ENCODE measurements at places on chromosomes 3 and 15.

- DNase-seq = no peak
These were observed 82.9 kb downstream of the EOMES start for GRCh38 chr3:27639271-27639670.

DNA sequence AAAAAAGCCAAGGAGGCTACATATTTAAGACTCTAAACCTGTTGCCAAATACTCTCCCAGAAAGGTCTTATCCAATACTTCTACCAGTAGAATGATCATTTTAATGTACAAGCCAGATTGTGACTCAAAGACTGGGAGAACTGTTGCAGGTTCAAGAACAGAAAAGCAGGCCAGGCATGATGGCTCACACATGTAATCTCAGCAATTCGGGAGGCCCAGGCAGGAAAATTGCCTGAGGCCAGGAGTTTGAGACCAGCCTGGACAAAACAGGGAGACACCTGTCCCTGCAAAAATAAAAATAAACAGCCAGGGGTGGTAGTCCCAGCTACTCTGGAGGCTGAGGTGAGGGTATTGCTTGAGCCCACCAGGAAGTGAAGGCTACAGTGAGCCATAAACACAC is 17.8 kb upstream of the THUMPD3 start:
- no peak for DNase-seq

DNA sequence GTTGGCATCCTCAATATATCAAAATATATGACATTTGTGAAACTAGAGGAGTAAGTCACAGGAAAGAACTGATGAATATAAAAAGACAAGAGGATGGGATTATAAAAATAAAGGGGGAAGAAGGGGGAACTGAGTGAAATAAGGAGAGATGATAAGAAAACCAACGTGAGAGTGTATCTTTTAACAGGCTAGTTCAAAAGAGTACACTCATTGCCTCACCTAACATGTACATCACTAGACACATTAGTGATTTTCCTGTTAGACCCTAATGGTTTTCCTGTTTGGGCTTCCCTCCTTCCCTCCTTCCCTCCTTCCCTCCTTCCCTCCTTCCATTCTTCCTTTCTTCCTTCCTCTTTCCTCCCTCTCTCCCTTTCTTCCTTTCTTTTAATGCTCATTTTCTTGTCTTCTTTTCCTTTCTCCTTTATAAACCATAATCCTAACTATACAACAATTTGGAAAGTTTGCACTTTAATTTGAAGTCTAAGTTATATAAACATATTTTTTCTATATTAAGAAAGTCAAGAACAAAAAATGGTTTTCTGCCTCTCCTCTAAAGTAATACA is 35.8 kb downstream of the FSIP1 start:
- no peak for DNase-seq

GRCh38 chr3:48595075-48595525 is at the start of gene COL7A1:
COL7A1 (minus strand) TSS chr3:48595329; CDS start chr3:48595159, 170 bp downstream.
- DNase-seq = no peak

DNA sequence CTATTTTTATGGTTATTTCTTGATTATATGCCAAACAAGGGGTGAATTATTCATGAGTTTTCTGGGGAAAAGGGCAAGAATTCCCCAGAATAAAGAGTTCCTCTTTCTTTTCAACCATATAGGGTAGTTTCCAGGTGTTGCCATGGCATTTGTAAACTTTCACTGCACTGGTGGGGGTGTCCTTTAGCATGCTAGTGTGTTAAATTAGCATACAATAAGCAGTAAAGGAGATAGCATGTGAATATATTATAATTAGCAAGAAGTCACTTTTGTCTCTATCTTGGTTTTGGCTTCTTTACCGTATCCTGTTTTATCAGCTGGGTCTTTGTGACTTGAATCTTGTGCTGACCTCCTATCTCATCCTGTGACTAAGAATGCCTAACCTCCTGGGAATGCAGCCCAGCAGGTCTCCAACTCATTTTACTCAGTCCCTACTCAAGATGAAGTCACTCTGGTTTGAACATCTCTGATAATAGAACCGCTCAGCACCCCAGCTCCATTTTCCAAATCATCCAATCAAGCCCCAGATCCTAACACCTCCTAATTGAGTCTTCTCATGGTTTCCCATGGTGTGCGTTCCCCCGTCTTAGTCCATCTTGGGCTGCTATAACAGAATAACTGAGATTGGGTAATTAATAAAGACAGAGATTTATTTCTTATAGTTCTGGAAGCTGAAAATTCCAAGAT is 3.4 kb upstream of the SELENOT start:
- DNase-seq = peak; percentile 79

GRCh38 chr3:61839256-61839655 is 277.9 kb downstream of the PTPRG start:
- no peak for DNase-seq

- no peak for DNase-seq
These were observed 159.9 kb downstream of the OSBPL10 start for GRCh38 chr3:31821118-31821517.

- no peak for DNase-seq
These were observed 521.1 kb downstream of the PLOD2 start for GRCh38 chr3:145639875-145640274.

GRCh38 chr3:39542588-39542988 is 75.1 kb downstream of the MOBP start:
- DNase-seq = no peak

GRCh38 chr3:157093096-157093495 is 66.9 kb downstream of the CCNL1 start:
- DNase-seq = no peak

- DNase-seq = no peak
These were observed 61.6 kb downstream of the DCBLD2 start for GRCh38 chr3:98839846-98840245.

GRCh38 chr3:155080692-155081091 is 573 bp downstream of the MME start:
- no peak for DNase-seq

DNA sequence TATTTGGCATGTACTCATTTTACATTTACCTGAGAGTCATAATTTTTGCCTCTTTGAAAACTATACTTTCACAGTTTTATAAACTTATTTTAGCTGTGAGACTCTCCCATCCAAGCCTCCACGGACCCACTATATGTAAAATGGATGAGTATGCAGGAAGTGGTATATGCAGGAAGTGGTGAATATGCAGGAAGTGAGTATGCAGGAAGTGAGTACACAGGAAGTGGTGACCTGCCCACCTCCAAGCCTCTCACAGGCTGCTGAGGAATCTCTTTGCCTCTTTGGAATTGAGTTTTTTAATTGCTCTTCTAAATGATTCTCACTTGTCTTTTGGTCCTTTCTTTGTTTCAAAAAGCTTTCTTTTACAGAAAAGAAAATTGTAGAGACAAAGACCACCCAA is 85.2 kb downstream of the KBTBD8 start:
- no peak for DNase-seq

DNA sequence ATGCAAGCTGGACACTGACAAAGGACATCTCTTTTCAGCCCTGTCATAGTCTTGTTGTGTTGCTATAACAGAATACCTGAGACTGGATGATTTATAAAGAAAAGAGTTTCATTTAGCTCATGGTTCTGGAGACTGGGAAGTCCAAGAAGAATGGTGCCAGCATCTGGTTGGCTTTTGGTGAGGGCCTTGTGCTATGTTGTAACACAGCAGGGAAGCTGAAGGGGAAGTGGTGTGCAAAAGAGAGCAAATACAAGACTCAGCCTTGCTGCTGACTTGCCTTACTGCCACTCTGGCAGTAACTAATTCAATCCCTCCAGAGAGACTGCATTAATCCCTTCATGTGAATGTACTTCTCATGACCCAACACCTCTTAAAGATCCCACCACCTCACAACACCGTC is 356.3 kb upstream of the PROK2 start:
- peak; percentile 17 for DNase-seq

DNA sequence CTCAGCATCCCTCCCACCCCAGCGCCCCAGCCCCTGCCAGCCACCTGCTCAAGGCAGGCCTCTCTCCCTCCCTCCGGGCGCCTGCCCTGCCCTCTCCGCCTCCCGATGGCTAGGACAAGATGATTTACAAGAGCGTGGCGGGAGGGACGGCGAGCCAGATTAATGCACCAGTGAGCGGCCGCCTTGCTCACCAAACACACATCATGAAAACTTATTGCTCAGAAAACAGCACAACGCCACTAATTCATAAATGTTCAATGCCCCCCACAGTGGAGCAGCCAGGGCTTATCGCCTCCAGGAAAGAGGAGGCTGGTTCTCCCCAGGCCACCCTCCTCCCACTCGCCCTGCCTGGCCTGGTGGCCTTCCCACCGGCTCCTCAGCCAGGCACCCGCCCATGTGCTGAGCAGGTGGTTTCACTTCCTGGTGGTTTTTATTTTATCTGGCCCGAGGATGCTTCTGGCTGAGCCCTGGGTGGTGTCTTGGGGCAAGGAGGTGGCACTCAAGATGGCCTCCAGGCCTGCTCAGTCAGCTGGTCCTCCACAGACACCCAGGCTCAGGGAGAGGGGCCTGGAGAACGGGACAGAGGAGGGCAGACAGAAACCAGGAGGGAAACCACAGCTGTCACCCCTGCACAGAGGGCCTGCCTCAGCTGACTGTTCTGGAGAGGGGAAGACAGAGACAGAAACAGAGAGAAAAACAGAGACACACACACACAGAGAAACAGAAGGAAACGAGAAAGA is 284.9 kb downstream of the UACA start:
- peak; percentile 47 for DNase-seq

- peak; percentile 12 for DNase-seq
These were observed 793 bp downstream of the SLC30A4 start for GRCh38 chr15:45521596-45522327.

DNA sequence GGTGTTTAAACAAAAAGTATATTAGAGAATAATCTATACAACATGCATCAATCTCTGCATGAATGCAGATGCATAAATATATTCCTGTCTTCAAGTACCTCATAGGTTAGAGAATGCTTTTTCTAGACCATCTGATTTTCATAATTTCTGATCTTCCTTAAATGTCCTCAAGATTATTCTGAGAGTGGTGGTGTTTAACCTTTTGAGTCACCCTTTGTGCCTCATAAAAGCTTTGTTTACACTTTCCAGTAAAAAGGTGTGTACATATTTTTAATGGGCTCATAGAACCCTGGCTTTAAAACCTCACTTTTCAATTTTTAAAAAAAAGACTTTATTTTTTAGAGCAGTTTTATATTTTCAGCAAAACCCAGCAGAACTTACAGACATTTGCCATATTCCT is 41.0 kb upstream of the ABHD10 start:
- no peak for DNase-seq

DNA sequence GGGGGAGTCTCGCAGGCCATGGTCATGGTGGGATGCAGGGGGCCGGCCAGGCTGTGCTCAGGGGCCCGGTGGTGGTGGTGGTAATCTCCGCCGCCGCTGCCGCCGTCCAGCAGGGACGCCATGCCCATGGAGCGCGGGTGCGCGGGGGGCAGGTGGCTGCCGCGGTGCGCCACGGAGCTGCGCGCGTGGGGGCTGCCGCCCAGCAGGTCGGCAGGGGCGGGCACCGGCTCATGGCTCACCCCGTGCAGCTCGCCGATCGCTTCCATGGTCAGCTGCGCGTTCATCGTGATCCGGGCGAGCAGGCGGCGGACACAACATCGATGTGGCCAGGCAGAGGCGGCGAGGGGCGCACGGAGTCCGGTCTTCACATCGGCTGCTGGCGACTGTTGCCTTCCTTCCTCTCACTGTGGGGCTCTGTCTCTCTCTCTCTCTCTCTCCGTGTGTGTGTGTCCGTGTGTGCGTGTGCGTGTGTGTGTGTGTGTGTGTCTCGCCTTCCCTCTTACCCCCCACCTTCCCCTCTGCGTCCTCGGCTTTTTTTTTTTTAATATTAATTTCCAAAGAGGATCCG is 451 bp downstream of the ONECUT1 start:
- no peak for DNase-seq

DNA sequence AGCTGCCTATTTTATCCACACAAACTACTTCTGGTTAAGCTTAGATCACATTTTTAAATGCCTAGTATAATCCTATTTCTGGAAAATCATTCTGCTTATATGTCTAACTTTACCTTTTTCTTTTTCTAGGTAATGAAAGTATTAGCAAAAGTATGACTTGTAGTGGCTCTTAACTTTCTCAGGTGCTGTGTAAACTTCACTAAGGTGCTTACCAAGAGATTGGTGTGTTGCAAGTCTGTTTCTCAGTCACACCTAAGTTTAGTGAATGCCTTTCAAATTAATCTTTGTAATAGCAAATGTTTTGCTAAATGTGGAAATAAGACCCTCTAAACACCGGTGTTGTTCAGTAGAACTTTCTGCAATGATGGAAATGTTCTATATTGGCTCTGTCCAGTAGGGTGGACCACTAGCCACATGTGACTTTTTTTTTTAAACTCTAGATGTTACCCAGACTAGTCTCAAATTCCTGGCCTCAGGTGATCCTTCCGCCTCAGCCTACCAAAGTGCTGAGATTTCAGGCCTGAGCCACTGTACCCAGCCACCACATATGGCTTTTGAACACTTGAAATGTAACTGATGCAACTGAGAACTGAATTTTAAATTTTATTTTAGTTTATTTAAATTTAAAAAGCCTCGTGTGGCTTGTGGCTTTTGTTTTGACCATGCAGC is 22.0 kb downstream of the ARL13B start:
- no peak for DNase-seq

- DNase-seq = peak; percentile 12
These were observed 230.9 kb upstream of the FEZF2 start for GRCh38 chr3:62604298-62604697.

GRCh38 chr3:173920386-173920785 is 522.8 kb downstream of the NLGN1 start:
- no peak for DNase-seq

GRCh38 chr3:46693892-46694226 is 380 bp upstream of the ALS2CL start:
- DNase-seq = peak; percentile 67

DNA sequence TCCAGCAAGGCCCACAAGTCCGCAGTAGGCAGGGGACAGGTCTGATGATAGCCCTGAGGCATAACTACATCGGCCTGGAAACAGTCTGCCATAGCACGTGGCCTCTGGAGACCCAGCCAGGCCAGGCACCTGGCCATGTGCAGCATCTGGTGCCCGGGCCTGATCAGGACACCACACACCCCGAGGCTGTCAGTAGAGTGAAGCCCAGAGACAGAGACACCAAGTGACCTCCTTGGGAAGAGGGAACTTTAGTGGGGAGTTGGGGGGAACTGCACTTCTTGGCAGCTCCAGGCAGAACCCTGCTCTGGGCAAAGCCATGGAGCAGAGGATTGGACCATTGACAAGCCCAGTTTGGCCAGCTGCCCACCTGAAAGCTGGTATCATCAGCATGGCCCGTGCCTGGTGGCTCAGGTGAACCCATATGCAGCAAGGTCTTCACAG is 1.2 kb downstream of the SHISA5 start:
- DNase-seq = no peak

GRCh38 chr15:76059320-76060117 is at the start of gene TMEM266:
TMEM266 (plus strand) TSS chr15:76059985; CDS start chr15:76134264, 74,279 bp downstream.
- DNase-seq = peak; percentile 51

- DNase-seq = no peak
These were observed 228.4 kb downstream of the ITPR1 start for GRCh38 chr3:4721511-4721911.

DNA sequence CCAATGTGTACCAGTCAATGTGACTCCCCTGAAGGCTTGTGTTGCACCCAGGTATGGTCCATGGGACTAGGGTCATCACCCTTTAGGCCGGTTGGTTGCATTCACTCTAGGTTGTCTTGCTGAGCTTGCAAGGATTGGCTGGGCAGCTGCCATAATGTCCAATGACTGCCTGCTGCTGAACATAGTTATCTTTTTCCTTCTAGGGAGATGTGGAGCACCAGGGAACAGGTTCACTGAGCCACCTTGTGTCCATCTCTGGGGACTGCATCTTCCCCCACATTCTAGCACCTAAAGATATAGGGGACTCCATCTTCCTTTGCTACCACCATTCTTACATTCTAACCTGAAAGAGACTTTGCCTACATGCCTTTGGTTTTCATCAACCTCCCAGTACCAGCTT is 580.4 kb upstream of the TBL1XR1 start:
- peak; percentile 56 for DNase-seq

GRCh38 chr15:71055461-71055860 is 59.8 kb upstream of the THSD4 start:
- no peak for DNase-seq
